ENCODE measurements at places on chromosomes 12 and 14.
A peak's percentile ranks its signal among the peaks of the same experiment; 100 is the strongest.

DNA sequence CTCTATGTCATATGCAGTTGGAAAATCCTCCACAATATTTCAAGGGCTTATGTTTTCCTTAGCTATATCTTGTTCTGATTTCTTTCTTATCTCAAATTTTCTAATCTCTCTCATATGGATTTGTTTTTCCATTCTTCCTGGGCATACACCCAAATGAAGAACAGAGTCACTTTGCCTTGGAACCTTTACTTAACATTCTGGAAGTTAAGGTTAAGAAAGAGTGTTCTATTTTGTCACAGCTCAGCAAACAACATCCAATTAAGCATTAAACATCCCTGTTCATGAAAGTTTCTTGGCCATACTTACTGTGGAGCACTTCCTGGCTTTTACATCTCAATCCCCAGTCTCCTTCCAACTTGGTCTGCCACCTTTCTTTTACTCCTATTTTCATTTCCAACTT, 5.3 kb downstream of the NAV3 start:
- no peak for DNase-seq

DNA sequence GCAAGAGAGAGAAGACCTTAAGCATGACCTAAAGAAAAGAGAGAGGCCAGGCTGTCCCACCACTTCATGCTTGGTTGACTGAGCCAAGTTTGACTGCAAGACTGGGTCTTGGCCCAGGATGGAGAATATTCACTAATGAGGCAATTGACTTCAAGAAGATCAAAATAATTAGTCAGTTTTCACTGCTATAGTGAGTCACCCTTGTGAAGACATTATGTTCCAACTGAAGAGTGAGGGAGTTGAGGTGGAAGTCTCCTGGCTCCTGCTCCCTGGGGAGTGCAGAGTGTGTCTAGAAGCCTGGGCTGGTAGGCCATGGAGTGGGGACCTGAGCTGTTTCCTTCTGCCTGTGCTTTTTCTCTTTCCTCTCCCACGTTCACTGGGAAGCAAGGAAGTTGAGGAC, 117.6 kb downstream of the CACNA1C start:
- no peak for DNase-seq

DNA sequence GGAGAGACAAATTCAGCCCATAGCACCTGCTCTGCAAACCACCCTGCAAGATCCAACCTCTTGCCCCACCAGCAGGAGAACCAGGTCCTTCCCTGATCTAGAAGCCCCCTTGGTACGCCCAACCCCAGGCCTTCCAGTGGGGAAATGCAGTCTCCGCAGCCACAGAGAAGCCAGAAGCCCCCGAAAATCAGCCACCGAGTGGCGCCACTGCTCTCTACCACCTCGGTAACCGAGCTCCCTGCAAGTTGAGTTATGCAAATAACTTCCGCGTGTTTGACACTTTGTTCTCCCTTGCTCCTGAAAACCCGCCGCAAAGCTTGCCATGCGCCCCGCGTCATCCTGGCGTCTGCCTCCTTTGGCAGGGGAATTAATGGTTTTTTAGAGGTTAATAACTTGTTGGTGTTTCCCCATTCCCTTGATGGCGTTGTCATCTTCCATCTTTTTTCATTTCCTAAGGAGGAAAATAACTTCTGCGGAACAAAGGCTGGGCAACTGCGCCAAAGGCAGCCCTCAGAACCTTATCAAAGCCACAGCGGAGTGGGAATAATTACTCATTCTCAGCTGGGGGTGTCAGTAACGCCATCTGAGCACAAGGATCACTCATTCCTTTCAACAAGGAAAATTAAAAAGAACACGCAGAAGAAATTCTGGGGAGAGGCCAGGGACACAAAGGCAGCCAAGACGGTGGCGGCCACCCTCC, 60.4 kb downstream of the FZD10 start:
- DNase-seq = no peak

- no peak for DNase-seq
Observed at GRCh38 chr14:93016275-93016845, 93.4 kb downstream of the CHGA start.

DNA sequence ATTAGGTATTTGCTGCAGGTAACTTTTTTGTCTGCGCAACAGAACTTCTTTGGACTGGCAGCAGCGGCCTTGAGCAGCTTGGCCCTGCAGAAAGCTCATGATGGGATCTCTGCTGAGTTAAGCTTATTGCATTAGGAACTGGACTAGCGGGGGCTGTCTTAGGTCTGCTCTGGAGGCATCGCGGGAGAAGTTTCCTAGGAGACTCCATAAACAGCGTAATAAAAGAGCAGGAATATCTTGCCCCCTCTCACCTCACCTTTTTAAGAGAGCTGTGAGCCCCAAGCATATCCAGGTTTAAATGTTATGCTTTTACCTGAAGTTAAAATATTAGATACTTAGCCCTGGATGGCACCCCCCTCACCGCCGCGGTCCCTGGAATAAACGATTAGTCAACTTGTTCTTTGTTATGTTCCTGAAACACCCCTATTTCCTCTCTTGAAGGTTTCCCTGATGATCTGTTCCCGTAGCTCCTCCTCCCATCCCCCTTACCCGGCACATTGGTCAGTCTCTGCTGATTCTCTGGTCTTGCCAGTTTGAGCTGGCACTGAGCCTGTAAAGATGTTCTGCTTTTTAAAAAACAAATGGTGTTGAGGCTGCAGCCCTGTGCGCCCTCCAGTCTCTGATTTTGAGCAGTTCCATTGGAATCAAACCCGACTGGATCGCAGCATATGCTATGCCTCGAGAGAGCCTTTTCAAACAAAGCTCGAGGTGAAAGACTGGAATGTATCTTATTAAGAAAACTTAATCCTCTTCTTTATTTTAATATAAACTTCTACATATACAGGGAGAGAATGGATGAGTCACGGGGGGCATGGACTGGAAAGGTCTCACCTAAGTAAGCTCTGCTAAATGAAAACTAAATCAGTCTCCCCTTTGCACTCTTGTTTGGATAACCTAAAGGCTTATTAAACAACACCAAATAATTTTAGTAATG, 1.9 kb downstream of the MLXIP start:
- peak; percentile 85 for DNase-seq

- no peak for DNase-seq
Observed at GRCh38 chr12:94762943-94763342, 112.6 kb upstream of the TMCC3 start.

- DNase-seq = no peak
Observed at GRCh38 chr12:57541001-57541400, 6.0 kb downstream of the DCTN2 start.

GRCh38 chr14:90388437-90388836, 8.4 kb upstream of the CALM1 start:
- DNase-seq = no peak

DNA sequence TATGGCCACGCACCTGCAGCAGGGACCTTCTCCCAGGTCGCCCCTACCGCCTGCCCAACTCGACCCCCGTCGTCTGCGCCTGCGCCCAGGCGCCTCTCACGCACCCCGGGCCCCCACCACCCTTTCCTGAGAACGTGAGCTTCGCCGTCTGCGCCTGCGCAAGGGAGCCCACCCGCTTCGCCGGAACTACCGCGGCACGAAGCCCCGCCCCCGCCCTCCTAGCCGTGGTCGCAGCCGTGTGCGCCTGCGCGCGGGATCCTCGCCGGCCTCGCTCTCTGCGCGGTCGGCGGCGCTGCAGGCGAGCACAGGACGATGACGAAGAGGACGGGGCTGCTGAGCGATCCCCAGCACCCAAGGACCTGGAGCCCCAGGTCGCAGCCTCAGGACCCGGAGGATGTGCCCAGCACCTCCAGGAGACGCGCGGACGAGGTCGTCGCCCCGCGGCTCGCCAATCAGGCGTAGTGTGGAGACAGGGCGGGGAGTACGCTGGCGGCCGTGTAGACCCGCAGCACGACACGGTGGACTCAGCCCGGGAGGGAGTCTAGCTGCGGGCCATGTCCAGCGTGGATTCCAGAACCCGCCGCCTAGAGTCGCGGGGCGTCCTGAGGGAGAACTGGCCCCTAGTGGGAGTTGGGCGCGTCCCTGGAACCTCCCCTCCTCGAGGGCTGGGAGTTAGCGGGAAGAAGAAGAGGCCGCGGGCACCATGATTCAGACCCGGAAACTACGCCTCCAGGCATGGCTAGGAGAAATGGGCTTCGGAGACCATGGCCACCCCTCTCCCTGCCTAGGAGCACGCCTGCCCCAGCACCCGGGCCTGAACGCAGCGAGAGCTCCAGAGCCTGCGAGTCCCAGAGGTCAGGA, 1120.8 kb upstream of the TMEM132C start:
- DNase-seq = peak; percentile 93

- DNase-seq = peak; percentile 38
Observed at GRCh38 chr12:99911081-99911480, 73.7 kb downstream of the ANKS1B start.

DNA sequence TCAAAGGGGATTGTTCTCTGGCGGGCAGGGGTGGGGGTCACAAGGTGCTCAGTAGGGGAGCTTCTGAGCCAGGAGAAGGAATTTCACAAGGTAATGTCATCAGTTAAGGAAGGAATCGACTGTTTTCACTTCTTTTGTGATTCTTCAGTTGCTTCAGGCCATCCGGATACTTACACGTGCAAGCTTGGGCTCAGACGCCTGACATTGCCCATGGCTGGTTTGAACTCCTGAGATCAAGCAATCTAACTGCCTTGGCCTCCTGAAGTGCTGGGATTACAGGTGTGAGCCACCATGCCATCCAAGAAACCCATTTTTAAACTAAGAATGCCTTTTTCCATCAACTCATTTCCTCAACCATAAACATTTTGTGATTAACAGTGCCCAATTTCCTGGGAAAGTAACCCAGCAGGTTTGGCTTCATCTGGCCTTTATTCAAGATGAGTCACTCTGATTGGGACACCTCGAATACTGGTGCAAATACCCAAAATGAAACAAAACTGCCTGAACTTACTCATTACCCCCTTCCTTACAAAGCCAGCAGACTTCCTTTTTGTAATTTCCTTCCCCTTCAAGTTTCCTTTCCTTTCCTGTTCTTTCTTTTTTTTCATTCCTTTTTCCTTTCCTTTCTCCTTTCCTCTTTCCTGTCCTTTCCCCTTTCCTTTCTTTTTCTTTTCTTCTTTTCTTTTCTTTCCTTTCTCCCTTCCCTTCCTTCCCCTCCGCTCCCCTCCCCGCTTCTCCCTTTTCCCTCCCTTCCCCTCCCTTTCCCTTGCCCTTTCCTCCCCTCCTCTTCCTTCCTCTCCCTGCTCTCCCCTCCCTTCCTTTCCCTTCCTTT, 10.2 kb upstream of the RNASE10 start:
- no peak for DNase-seq

GRCh38 chr14:65167072-65167645, 64.8 kb upstream of the MAX start:
- DNase-seq = no peak

DNA sequence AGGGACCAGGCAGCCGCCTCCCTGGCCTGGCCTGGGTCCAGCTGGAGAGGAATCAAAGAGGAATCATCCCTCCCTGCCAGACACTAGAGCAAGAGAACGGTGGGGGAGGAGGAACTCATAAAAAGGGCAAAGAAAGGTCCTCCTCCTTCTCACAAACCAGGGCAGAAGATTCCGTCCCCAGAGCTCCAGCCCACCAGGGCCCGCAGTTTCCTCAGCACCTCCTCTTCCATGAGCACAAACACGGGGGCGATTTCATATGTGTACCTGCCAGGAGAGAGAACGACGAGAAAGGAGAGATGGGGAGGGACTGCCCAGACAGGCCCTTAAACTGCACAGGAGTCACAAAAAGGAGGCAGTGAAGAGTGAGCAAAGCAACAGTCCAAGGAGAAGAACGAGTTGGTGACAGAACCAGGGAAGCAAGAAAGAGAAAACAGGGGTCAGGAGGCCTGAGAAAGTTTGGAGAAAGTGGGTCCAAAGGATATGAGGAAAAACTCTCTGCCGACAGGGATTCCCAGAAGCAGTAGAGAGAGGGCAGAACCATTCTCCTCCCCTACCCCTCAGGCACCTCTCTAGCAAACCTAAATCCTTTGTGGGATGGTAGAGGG, 8.7 kb upstream of the ZNF740 start:
- DNase-seq = no peak

- no peak for DNase-seq
Observed at GRCh38 chr14:82003426-82003825, 469.8 kb upstream of the SEL1L start.

GRCh38 chr14:37428954-37429353, 166.1 kb downstream of the FOXA1 start:
- no peak for DNase-seq

GRCh38 chr14:53525608-53526007, 372.5 kb upstream of the DDHD1 start:
- no peak for DNase-seq

- DNase-seq = no peak
Observed at GRCh38 chr12:82366197-82366596, 7.9 kb downstream of the METTL25 start.

DNA sequence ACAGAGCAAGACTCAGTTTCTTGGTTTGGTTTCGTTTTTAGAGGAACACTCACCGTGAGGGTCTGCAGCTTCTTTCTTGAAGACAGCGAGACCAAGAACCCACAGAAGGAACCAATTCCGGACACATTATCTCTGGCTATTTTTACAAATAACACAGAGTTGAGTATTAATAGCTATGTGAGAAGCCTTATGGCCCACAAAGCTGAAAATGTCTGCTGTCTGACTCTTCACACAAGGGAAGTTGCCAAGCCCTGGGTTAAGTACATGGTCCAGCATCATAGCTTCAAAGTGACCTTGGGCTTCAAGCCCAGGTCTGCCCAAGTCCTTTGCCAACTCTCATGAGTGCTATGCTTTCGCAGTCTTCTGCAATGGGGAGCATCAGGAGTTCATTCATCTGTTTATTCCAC, 2.6 kb upstream of the LGMN start:
- DNase-seq = no peak

- no peak for DNase-seq
Observed at GRCh38 chr14:24662753-24663152, 28.8 kb upstream of the GZMB start.

- DNase-seq = no peak
Observed at GRCh38 chr14:73998726-73999125, 20.4 kb downstream of the ENTPD5 start.

- peak; percentile 86 for DNase-seq
Observed at GRCh38 chr14:70822530-70823185, 13.3 kb upstream of the MAP3K9 start.

GRCh38 chr12:124685689-124686369, 118.4 kb upstream of the NCOR2 start:
- DNase-seq = no peak

GRCh38 chr12:130562716-130563115, 153.4 kb downstream of the RIMBP2 start:
- DNase-seq = no peak

GRCh38 chr12:127290251-127290650, 976.7 kb upstream of the TMEM132C start:
- DNase-seq = no peak

DNA sequence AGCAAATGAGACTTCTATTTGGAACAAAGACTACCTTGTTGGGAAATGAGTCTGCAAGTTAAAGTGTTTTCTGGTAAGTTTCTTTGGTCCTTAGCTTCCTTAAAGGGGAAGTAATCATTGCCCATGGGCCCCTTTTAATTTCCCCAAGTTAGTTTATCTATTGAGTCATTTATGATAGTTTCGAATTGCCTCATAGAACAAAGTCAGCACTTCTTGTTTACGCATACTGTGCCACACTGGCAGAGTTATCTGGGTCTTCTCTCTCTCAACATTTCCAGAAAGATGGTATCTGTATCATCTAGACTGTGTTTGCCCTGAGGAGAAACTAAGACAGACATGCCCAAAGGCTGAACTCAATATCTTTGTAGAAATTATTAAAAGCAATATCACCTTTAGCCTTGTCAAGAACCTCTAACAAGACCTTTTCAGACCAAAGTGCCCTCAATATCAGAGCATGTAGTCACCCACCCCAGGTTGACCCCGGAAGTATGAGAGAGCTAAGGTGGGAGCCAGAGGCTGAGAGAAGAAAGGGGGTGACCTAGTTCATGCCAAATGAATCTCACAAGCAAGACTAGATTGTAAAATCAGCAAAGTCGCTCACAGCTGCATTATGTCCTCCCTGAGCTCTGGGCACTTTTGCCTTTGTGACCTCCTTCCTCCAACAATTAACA, 40.0 kb downstream of the GPR65 start:
- DNase-seq = no peak
